ENCODE measurements at places on chromosomes 4 and X.

DNA sequence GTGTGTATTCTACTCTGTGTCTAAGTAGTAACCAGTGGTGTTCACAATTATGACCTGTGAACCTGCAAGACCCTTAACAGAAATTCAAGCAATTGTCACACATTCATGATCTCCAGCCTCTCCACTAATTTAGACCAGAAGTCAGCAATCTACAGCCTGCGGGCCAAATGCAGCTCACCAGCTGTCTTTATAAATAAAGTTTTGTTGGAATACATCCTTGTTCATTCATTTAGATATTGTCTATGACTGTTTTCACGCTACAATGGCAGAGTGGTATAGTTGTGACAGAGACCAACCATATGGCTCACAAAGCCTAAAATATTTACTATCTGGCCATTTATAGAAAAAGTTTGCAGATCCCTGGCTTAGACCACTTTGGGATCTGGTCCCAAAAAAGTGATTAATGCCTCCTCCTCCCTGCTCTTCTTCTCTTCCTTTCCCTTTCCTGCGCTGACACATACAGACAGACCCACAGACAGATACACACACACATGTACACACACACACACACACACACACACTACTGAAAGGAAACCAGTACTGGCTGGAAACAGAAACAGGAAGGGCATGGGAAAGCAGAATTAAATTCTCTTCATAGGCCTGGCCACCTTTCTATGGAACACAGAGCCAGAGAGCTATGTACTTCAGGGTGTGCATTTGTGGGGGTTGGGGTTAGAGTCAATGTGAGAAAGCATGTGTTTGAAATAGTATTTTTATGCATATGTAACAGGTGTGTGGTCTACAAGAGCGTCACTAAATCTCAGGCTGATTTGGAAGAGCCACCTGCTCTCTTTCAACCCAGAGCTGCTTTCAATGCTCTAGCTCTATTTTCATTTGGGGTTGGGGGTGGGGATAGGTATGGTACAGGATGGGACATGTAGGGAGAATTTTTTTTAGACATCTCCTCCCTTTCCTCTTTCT lies 49.7 kb upstream of the TMEM164 start:
- H3K27ac ChIP-seq = no peak overlapping the region
- no peak for DNase-seq
- H3K4me3 ChIP-seq = no peak overlapping the region
- H3K36me3 ChIP-seq = no peaks in the 10 kb centered on the region

DNA sequence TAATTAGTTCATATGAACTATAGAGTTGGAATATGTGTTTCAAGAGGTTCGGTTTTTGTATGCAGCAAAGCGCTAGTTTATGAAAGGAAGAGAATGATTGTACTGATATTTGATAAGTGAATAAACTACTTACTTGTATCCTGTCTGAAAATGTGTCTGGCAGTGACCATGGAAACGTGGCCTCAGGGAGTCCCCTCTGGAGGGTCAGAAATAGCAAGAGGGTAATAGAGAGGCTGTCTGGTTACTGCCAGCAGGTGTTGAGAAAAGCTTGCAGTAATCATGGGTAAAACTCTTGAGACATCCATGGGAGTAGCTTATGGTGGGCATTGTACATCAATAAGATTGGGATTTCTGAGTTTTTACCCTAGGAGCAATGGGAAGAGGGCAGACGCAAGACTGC lies 77.1 kb downstream of the DCLK2 start:
- H3K4me3 ChIP-seq = no peak overlapping the region
- no peaks in the 10 kb centered on the region for H3K36me3 ChIP-seq
- DNase-seq = no peak
- H3K27ac ChIP-seq = no peak overlapping the region
- H3K27me3 ChIP-seq = no peaks in the 10 kb centered on the region

DNA sequence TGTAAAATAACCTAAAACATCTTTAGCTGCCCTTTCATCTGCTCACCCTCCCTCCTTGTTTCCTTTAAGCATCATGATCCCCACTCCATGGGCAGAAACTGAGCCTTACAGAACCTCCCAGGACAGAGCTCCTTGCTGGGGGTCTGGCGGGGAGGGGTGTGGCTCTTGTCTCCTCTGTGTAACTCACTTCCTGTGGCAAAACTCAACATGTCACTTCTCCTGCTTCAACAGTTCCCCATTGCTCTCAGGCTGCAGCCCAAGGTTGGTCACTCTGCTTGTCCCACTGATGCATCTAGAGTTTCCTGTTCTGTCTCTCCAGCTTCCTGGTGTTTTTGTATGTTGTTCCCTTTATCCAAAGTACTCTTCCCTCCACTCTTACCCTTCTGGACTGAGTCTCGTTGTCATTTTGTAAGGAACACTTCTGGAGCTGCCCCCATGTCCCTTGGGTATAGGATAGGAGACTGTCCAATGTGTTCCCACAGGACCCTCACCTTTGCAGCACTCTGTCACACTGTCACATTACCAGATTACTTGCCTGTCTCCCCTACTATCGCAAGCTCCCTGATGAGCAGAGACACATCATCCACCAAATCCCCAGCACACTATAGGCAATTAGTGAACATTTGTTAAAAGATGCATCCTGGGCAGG lies 19.6 kb downstream of the TMEM31 start:
- H3K27ac ChIP-seq = no peak overlapping the region
- DNase-seq = no peak
- H3K36me3 ChIP-seq = no peaks in the 10 kb centered on the region
- H3K4me1 ChIP-seq = peaks cover 9% of the 10 kb centered on the region

GRCh38 chr4:52106660-52107059 lies 55.6 kb downstream of the SPATA18 start:
- peaks cover 2% of the 10 kb centered on the region for H3K27me3 ChIP-seq
- H3K4me3 ChIP-seq = no peak overlapping the region
- no peak overlapping the region for H3K27ac ChIP-seq
- no peak for DNase-seq
- no peaks in the 10 kb centered on the region for H3K4me1 ChIP-seq

DNA sequence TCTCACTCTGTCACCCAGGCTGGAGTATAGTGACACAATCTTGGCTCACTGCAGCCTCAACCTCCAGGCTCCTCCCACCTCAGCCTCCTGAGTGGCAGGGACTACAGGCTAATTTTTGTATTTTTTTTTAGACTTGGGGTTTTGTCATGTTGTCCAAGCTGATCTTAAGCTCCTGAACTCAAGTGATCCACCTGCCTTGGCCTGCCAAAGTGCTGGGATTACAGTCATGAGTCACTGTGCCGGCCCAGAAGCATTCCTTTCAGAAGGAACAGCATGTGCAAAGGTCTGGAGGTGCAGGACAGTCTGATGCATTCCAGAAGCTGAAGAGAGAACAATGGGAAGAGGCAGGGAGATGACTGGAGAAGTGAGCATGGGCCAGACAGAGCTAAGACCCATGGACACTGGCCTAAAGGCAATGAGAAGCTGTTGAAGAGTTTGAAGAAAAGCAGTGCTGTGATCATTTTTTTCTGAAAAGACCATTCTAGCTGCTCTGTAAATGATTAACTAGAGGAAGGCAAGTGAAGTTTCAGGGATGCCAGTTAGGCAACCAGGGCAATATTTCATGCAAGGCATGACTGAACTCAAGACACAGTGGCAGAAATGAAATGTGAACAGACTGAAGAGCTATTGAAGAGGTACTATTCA lies 43.2 kb downstream of the MANBA start:
- no peak for DNase-seq
- H3K27me3 ChIP-seq = no peaks in the 10 kb centered on the region
- peaks cover 30% of the 10 kb centered on the region for H3K36me3 ChIP-seq

DNA sequence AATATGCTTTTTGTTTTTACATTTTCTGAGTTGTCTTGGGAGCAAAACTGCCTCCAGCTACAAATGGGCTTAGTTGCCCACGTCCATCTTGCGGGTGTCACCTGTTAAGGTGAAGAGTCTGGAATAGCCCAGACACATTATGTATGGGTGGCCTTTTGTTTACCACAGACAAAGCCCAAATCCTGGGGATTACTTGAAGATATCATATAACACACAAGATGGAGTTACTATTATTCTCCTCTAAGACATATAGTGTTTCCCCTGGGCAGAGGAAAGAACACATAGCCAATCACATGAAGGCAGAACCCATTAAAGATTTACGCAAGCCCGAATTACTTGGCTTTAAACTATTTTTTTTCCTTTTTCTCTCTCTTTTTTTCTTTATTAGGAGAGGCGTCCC lies 625.6 kb upstream of the FAM241A start:
- no peaks in the 10 kb centered on the region for H3K4me1 ChIP-seq
- H3K36me3 ChIP-seq = no peaks in the 10 kb centered on the region
- H3K4me3 ChIP-seq = no peak overlapping the region
- DNase-seq = no peak
- H3K27me3 ChIP-seq = no peaks in the 10 kb centered on the region

- no peak for DNase-seq
- H3K4me3 ChIP-seq = no peak overlapping the region
- no peaks in the 10 kb centered on the region for H3K36me3 ChIP-seq
- peaks cover 61% of the 10 kb centered on the region for H3K4me1 ChIP-seq
- H3K27me3 ChIP-seq = no peaks in the 10 kb centered on the region
- H3K27ac ChIP-seq = peak overlapping the region; percentile 68
These were observed 30.0 kb downstream of the FAM9C start for GRCh38 chrX:13014111-13015096.
